NCI-H2081 treated with DMSO at 0.1 percent for 48 hours (cell line): ENCODE measurements at places on chromosomes 3 and 15.
A peak's percentile ranks its signal among the peaks of the same experiment; 100 is the strongest.

- no peak for DNase-seq
Measured at GRCh38 chr3:22585504-22585903, 617.6 kb upstream of the UBE2E2 start.

DNA sequence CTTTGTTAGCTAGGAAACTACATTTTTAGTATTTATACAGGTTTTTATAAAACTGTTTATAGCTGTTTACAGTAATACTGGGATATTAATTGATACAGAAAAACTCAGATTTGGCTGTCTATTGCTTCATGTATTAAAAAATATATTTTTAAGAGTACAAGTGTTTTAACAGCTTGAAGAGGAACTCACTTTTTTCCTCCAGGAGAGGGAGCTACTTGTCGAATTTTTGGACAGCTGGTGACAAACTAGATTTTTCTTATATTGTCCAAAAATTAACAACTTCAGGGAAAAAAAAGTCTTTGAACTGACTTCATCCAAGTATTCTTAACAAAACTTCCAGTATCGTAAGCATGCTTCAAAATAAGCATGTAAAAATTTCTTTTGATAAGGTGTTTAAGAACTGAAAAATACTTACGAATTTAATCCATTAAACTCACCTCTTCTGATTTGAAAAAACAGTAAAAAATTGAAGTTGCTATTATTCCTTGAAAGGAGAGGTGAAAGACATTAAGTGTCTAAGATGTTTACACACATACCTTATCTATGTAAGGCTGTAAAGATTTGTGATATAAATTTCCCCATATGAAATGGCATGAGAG, 4.0 kb downstream of the DIPK2A start:
- DNase-seq = peak; percentile 44

DNA sequence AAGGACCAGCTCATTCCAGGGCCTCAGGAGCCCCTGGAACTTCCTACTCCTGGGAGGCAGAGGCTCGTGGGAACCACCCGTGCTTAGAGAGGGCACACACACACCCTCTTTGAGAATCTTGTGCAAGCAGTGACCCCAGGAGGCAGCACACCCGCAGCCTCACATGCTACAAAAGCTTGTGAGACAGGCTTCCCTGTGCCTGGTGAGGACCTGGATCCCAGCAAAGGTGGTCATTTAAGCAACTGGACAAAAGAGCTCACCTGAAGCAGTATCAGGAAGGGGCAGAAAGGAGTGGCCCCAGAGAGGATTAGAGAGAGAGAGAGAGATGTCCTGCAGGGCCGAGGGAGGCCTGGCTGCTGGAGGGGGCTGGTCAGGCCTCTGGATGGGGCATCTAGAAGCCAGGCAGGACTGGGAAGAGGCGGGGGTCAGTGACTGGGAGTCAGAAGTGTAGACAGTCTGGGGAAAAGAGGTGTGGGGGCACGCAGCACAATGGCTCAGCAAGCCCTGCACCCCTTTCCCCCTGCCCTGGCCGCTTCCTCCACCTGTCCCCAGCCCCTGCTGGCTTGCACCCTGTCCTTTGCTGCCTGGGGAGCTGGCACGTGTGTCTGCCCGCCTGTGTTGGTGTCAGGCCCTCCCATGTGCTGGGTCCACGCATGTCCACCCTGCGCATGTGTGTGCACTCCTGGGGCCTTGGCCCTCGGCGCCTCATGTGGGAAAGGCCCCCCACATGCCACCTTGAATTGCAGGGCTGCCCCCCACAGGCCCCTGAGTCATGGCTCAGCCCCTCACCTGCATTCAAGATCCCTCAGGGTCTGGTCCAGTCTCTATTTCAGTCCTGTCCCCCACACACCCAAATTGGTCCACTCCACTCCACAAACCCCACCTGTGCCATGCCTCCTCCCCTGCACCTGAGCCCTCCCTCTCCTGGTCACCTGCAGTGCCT, 36.9 kb downstream of the TSPAN3 start:
- DNase-seq = no peak

- DNase-seq = no peak
Measured at GRCh38 chr15:78944669-78945407, at the start of gene CTSH. CTSH (minus strand) TSS chr15:78945046; CDS start chr15:78944981, 65 bp downstream.

GRCh38 chr3:62007036-62007435, 366.3 kb downstream of the FEZF2 start:
- no peak for DNase-seq

- no peak for DNase-seq
Measured at GRCh38 chr3:112746675-112747280, 99.9 kb downstream of the CD200R1L start.

DNA sequence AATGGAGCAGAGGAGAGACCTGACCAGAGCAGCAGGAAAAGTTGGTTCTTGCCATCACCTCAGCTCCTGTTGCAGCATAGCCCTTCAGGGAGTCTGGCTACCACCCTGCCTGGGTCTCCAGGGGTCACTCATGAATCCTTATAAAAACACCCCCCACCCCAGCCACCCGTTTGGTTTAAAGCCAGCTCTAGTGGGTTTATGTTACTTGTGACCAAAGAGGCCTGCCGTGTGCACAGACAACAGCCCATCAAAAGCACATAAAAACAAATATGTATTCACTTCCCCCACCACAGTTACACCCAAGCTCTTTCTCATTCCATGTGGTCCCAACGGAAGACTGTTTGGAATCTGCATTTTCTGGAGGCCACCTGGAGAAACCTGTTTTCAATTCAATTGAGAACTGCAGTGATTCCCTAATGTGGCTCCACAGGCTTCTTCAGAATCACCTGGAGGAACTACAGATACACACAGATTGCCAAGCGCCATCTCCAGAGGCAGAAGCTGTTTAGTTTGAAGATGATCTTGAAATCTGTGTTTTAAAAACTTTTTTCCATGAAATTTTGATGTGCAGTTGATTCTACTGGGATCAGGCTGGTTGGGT, 13.8 kb downstream of the FOXL2 start:
- no peak for DNase-seq

GRCh38 chr3:74575857-74576256, 38.6 kb downstream of the CNTN3 start:
- no peak for DNase-seq

DNA sequence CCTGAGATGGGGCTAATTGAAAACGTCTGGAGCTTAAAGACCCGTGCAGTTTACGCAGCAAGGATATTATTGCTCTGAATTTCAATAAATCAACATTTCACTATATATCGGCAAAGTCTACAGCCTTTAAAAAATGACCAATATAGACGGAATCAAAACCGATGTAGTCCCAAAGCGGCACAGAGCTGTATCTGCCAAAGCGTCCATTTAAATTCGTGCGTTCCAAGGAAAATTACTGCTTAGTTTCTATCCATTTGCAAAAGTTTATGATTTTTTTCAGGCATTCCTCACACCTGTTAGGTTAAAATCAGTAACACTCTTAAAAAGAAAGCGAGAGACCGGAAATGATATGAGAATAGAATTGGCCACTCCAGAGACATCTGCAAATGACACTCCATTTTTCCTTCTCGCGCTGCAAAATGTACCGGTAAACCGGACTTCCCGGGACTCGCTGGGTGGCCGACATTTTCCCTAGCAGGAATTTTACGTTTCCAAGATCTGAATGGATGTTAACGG, 777 bp upstream of the EIF4A2 start:
- DNase-seq = no peak

- no peak for DNase-seq
Measured at GRCh38 chr3:187445356-187445755, 77.2 kb downstream of the RTP4 start.

DNA sequence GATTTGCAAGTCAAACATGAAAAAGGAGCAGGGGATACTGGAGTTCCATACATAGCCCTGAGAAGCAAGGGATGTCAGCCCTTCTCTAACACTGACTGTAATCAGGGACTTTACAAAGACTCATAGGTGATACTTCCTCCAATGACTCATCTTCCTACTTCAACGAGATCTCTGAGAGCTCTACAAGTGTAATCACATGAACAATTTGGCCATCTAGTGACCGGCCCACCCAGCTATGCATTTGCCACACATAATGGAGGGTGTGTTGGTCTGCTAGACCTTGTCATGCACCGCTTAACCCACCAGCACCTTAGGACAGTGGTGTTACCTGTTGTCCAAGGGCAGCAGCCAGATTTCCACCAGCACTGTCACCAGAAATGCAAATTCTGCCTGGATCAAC, 75.3 kb downstream of the NCEH1 start:
- DNase-seq = no peak

- no peak for DNase-seq
Measured at GRCh38 chr3:15462451-15462850, 35.1 kb downstream of the EAF1 start.

GRCh38 chr3:146590521-146590920, 14.6 kb downstream of the PLSCR5 start:
- no peak for DNase-seq

DNA sequence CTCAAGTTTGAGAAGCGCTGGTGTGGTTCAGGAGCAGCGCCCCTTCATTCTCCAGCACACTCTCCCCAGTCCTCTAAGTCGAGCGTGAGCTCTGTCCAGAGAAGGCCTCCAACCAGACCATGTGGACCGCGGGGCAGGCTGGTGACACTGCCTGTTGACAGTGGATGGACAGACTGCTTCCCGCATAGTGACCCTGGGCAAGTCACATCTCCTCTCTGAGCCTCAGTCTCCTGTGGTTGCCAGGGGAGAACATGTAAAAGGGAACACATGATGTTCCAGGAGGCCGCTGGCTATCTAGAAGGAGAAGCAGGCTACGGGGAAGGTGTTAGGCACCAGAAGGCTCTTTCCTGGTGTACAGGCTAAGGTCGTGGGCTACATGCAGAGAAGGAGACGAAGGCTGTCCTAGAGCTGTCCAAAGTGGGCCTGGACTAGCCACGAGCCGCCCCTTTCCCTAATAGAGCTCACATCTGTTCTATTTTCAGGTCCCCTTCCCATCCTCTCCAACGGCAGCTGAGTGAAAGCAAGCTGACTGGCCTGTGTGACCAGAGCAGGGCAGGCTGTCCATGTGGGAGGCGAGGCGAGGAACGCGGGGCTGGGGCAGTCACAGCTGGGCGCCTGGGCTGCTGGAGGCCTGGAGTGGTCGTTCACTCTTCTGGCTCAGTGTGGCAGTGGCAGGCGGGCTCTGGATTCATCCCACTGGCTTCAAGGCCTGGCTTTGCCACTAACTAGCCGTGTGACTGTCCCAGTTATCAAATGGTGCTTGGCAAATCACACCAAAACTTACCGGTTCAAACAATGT, 11.1 kb downstream of the ISG20 start:
- DNase-seq = no peak

- no peak for DNase-seq
Measured at GRCh38 chr3:152893647-152894046, 58.7 kb downstream of the P2RY1 start.

DNA sequence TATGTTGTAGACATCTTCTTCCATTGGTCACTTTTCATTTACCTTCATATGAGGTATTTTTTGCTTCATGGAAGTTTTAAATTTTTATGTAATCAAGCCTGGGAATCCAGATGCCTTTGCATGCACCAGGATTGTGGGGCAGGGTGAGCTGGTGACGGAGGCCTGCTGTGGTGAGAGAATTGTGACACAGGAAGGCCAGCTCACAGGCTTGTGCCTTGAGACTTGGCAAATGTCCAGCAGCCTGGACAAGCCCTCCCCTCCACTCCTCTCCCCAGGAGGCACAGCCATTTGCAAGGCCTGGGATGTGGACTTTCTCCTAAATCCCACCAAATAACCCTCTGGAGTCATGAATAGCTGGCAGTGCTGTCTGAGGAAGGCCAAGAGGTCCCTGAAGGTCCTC, 67.4 kb downstream of the RHCG start:
- no peak for DNase-seq

- no peak for DNase-seq
Measured at GRCh38 chr3:157523814-157524213, 20.6 kb upstream of the VEPH1 start.

- DNase-seq = no peak
Measured at GRCh38 chr3:178498871-178499270, 37.4 kb upstream of the KCNMB2 start.

DNA sequence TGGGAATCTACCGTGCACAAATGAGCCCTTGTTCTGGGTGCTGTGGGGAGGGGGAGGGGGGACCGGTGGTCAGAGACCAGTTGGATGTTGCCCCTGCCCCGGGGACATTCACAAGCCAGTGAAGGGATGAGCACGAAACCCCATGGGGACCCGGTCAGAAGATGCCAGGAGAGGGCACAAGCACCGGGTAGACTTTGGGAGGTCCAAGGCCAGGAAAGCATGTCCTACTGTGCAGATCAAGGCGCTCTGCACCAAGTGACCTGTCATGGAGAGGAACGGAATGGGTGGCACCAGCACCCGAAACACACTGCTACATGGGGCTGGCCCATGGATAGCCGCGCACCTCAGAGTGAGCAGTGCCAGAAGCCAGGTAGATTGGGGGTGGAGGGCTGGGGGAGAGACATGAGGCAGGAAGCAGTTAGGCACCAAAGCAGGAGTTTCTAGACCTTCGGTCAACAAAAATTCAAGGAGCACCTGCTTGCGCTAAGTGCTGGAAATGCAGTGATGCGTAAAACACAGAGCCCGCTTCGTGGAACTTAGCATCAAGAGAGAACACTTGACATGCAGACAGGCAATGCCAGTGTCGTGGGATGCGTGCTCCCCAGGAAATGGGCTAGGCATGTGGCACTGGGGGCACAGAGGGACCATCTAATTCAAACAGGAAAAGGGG, 99.1 kb downstream of the CPN2 start:
- DNase-seq = no peak

GRCh38 chr15:100129677-100130076, 212.1 kb downstream of the ADAMTS17 start:
- no peak for DNase-seq

- DNase-seq = no peak
Measured at GRCh38 chr3:135691240-135691639, 274.3 kb upstream of the PPP2R3A start.

- DNase-seq = no peak
Measured at GRCh38 chr15:26873846-26874245, 7.0 kb downstream of the GABRA5 start.

- no peak for DNase-seq
Measured at GRCh38 chr15:89457086-89457485, 39.3 kb downstream of the RHCG start.

GRCh38 chr3:173529062-173529711, 131.6 kb downstream of the NLGN1 start:
- DNase-seq = no peak

DNA sequence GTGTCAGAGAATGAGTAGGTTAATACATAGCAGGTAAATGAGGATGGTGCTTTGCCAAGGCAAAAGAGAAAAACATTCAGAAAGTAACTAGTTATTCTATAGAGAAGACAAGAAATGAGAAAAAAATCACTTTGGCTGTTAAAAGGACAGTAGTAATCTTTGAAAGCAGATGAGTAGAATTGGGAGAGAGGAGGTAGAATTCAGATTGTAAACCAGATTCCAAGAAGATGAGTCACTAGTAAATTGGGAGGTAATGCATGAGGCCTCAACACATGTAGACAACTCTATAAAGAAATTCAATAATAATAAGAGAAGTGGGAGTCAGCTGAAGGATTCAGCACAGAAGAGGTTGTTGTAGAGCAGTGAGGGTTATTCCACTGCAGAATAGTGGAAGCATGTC, 81.4 kb downstream of the MBNL1 start:
- no peak for DNase-seq

DNA sequence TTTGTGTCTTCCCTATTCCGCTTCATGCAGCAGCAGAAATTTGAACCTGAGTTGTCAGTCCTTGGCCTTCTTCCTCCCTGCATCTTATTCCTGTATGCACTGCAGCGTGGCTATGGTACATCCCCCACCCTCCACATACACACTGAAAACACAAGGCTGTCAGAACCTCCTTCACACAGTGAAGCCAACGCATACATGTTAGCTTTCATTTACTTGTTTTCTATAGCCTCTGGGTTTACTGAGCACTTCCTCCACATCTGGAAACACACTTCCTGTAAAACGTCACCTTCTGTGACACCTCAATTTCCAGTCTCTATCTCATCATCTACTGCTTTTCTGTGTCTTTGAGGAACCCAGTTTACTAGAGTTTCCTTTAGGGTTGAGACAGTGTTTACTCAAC, 47.0 kb downstream of the SUSD5 start:
- DNase-seq = no peak

GRCh38 chr3:129756871-129757270, 136.6 kb downstream of the TMCC1 start:
- no peak for DNase-seq
